ENCODE measurements at places on chromosomes 16 and 17.

- DNase-seq = peak; percentile 96
Measured at GRCh38 chr16:65117811-65118448, 3.9 kb downstream of the CDH11 start.

- no peak for DNase-seq
Measured at GRCh38 chr16:87165885-87166284, 151.3 kb downstream of the C16orf95 start.

DNA sequence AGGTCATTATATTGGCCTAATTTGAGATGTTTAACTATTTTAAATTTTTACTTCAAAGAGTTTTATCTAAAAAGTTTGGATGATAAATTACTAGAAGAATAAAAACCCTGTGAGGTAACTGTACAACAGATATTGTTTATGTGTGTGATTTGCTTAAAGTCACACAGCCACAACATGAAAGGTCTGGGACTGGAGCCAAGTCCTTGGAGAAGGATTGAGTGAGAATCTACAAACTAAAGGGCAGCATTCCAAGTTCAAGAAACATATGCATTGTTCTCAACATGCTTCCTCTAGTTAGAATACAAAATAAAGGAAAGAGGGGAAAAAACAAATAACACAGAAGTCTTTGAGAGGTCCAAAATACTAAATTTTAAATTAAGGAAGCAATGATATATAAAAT, 131.5 kb upstream of the MON1B start:
- no peak for DNase-seq

- DNase-seq = no peak
Measured at GRCh38 chr17:15896834-15897233, 48.1 kb upstream of the ADORA2B start.

DNA sequence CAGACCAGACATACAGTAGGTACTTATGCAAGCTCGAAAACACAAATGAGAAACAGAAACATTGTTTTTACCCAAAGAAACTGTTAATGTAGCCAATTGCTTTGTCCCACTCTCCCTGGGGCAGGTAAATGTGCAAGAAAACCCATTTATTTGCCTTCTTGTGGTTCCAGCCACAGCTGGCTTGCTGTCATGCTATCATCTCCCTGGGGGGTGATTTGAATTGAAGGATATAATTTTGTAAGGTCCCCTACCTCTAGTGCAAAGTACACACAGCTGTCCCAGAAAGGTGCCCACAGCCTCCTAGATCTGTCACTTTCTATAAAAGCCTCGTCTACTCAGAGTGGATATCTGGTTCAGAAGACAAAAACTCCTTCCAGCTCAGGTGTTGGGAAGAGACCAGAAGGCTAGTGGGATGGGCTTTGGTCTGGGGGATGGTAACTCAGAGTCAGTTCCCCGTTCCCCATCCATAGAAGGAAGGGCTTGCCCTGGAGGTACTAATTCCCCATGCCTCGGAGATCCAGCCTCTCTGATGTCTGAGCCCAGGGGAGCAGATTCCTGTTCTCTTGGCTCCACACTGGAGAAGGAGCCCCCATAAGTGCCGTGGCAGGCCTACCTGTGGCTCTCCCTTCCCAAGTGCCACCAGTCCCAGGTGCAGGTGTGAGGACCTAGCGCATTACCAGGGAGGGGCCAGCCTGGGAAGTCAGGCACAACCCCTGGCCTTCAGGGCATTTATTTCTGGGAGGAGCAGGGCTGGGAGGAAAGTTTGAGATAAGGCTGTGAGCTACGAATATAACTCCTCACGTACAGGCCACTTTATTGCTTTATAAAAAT, 2.4 kb upstream of the PRR15L start:
- no peak for DNase-seq

DNA sequence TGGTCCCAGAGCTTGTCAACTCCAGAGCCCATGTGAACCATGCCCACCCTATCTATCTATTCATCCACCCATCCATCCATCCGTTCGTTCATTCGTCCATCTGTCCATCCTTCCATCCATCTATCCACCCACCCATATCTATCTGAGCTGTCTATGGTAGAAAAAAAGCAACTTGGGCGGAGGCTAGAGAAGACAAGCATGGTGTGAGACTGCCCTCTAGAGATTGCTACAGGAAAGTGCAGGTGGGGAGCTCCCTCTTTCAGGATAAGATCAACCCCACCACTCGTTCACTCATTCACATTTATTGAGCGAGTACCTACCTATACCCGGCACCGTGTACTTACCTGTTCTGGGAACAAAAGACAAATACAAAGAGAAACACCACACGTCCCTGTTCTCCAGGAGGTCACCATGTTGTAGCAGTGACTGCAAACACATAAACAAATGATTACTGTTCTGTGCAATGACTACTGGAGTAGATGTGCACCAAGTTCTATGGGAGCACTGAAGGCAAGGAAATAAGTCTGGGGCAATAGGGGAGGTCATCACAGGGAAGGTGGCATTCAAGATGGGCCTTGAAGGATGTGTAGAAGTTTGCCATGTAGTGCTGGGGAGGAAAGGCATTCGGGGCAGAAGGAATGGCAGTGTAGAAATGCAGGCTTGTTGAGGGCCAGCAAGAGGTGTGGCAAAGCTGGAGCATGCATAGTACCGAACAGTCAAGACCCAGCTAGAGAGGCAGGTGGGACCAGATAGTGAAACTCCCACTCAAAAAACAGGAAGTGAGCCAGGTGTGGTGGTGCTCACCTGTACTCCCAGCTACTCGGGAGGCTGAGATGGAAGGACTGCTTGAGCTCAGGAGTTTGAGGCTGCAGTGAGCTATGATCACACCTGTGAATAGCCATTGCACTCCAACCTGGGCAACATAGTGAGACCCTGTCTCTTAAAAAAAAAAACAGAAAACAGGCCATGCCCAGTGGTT, 13.4 kb upstream of the ATP5MC1 start:
- peak; percentile 51 for DNase-seq

DNA sequence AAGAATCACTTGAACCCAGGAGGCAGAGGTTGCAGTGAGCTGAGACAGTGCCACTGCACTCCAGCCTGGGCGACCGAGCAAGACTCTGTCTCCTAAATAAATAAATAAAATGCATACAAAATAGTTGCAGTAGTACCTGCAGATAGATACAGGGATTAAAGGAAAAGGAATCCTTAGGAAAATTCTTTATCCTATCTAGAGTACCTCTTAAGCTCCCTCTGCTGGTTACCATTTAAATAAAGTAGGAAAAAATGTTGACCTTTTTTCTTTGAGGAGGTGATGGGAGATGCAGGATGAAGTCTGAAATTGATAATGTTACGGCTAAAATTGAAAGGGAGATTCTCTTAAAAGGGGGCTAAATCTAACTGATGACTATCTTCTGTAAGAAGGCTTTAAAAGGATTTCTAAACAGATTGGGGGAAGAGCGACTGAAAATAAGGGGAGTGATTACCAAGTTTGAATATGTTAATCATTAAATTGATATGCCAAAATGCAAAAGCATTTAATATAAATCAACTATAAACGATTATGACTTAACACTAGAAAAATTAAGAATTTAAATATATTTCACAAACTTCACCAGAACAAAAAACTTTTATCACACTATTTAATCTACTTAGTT, 29.4 kb downstream of the C16orf87 start:
- DNase-seq = no peak

DNA sequence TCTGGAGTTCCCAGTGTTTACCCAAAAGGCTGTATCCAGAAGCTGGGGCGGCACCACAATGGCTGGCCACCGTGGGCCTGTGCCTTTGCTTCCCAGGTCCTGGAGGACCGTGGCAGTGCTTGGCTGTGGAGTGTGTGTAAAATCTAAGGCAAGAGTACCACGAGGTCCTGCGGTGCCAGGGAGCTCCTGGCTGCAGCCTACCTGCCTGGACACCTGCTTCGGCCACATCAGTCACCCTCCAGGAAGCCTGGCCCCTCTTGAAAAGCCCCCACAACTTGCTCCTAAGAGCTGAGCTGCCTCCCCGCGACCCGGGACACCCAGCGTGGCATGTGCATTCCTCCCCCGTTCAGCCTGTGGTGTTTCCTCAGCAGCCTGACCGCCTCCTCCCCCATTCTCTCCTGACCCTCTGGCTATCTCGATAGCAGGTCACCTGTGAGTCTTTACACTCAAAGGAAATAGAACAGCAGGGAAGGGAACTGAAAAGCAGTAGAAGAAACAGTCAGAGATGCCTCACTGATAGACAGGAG, 7.9 kb downstream of the TIMM22 start:
- DNase-seq = no peak

DNA sequence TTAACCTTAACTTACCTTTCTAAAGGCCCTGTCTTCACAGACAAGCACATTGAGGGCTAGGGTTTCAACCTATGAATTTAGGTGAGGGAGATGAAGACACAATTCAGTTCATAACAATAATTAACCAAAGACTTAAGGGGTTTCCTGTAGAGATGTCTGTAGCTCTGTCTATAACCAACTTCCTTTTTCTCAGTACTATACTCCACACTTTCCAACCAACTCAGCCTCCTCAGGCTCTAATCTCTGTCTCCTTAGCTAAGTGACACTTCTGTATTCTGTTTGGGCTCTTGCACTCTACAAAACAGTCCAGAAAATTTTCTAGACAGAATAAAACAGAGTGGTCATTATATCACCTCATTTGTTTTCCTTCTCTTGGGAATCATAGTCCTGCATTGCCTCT, 25.8 kb downstream of the CAPNS2 start:
- no peak for DNase-seq

GRCh38 chr17:20059728-20060188, 50.6 kb downstream of the SPECC1 start:
- no peak for DNase-seq

- no peak for DNase-seq
Measured at GRCh38 chr17:30823421-30823820, 1.1 kb downstream of the CRLF3 start.

Data from globus pallidus (tissue), 1 donor.